Tibial nerve (tissue), 4 donors: ENCODE measurements at places on chromosomes 16 and 17. TPM values are rescaled to one million over a fixed set of nuclear protein-coding genes. Genes with fewer than 3 reads are reported as not detected.
A peak's percentile ranks its signal among the peaks of the same experiment; 100 is the strongest.

- no peak overlapping the region for H3K4me3 ChIP-seq
- H3K4me1 ChIP-seq, result no peaks in the 10 kb centered on the region
- H3K36me3 ChIP-seq, result no peaks in the 10 kb centered on the region
- DNase-seq, result no peak
Observed at GRCh38 chr17:17612085-17613022, 20.8 kb upstream of the PEMT start.

DNA sequence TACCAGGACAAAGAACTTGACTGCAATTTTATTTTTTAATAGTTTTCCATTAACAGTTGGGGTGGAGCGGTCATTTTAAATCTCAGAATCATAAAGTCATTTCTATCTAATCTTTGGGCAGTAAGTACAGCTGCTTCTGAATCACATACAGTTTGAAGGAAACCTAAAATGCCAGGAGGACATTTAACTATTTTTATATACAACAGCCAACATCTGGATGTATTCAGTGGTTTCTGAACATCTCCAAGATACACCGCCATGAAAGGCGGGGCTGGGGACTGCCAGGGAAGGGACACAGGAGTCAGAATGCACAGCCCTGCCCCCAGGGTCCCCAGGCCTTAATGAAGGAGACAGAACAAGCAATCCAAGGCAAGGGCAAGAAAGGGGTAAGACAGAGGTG, 392.3 kb downstream of the SLC39A11 start:
- H3K27ac ChIP-seq, result peak overlapping the region; percentile 79
- no peak overlapping the region for H3K4me3 ChIP-seq
- DNase-seq, result no peak
- H3K27me3 ChIP-seq, result no peaks in the 10 kb centered on the region

DNA sequence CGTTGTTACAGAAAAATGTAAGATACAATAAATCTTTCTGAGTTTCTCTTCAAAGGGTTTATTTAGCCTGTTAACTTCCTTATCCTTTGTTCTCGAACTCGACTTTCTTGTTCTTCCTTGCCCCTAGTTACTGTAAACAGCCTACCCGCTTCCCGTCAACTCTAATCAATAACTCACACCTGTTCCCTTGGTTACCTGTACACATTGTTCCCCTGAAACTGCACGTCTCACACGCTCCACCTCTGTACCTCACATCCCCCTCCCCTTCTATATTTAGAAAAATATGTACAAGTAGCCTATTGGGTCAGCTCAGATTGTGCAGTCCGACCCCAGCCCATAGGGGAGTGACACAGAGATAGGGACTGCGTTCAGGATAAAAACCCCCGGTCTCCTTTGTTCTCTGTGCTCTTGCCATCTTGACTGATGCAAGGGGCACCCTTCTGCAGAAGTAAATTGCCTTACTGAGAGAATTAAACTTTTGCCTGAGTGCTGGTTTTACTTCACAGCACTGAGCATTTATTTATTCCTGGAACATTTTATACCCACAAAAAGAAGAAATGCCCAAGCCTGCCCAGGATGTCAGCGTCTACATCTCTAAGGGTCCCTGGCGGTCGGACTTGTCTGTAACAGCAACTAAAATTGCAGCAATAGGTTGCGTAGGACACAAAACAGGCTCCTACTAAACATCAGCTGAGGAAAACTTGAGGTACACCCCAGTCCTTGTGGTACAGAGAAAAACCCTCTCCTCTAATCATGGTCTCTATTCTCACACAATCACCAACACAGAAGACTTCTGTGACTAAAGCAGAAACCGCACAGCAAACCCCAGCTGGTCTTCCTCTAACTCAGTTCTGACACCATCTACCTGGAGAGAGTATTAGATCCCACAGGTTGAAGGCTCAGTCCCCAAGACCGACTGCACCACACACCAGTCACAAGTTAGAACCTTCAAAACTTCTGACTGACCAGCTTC, 11.3 kb downstream of the WDR45B start:
- H3K4me3 ChIP-seq, result no peak overlapping the region
- no peaks in the 10 kb centered on the region for H3K36me3 ChIP-seq
- no peak for DNase-seq
- no peak overlapping the region for H3K27ac ChIP-seq
- no peaks in the 10 kb centered on the region for H3K4me1 ChIP-seq

- H3K4me1 ChIP-seq, result no peaks in the 10 kb centered on the region
- no peaks in the 10 kb centered on the region for H3K27me3 ChIP-seq
- no peak overlapping the region for H3K4me3 ChIP-seq
- DNase-seq, result no peak
Observed at GRCh38 chr17:11944587-11944986, 52.7 kb downstream of the ZNF18 start.

DNA sequence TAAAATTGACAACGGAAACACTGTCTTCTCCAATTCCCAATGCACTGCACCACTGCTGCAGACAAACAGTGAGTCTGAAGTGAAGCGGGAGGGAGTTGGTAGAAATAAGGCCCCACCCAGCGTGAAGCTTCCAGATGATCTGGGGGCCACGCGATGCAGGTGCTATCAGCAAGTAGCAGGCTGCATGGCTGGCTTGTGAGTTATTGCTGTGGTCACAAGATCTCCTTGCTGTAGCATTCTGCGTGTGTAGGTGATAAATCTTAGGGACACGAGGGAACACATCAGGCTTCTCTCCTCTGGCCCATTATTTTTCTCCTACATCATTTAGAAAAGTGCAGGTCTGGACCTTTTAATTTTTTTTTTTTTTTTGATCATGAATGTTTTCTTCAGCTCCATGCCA, 407.6 kb downstream of the TMEM114 start:
- DNase-seq, result no peak
- H3K4me1 ChIP-seq, result no peaks in the 10 kb centered on the region

- H3K27ac ChIP-seq, result peak overlapping the region; percentile 95
- H3K4me3 ChIP-seq, result no peak overlapping the region
- DNase-seq, result peak; percentile 88
- H3K4me1 ChIP-seq, result no peaks in the 10 kb centered on the region
- no peaks in the 10 kb centered on the region for H3K27me3 ChIP-seq
Observed at GRCh38 chr17:57662644-57663308, 82.3 kb downstream of the CCDC182 start.

DNA sequence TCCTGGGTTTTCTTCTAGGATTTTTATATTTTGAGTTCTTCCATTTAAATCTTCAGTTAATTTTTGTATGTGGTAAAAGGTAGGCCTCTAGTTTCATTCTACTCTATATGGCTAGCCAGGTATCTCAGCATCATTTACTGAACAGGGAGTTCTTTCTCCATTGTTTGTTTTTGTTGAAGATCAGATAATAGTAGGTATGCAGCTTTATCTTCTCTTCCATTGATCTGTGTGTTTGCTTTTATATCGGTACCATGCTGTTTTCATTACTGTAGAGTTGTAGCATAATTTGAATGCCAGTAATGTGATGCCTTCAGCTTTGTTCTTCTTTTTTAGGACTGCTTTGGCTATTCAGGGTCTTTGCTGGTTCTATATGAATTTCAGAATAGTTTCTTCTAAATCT, 77.3 kb downstream of the USP22 start:
- H3K4me1 ChIP-seq, result no peaks in the 10 kb centered on the region
- H3K27me3 ChIP-seq, result no peaks in the 10 kb centered on the region
- H3K27ac ChIP-seq, result no peak overlapping the region
- no peak for DNase-seq

DNA sequence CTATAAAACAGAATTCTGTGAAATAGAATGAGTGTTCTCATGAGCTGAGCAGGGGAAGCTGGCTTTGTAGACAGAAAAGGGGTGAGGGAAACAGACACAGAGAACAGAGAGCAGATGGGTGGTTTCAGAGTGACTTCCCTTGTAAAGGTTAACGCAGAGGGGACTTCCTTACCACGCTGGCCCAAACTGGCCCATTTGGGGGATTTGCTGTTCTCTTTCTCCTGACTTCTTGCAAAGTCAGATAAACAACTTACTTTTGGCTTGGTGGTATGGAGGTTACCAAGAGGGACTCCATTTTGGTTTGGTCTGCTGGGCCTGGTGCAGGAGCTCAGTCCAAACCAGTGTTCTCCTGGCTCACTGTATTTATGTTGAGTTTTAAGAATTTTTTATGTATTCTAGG, 48.4 kb downstream of the SEC14L1 start:
- no peak overlapping the region for H3K27ac ChIP-seq
- no peaks in the 10 kb centered on the region for H3K36me3 ChIP-seq
- no peak overlapping the region for H3K4me3 ChIP-seq
- H3K27me3 ChIP-seq, result no peaks in the 10 kb centered on the region
- DNase-seq, result no peak
- peaks cover 11% of the 10 kb centered on the region for H3K4me1 ChIP-seq

DNA sequence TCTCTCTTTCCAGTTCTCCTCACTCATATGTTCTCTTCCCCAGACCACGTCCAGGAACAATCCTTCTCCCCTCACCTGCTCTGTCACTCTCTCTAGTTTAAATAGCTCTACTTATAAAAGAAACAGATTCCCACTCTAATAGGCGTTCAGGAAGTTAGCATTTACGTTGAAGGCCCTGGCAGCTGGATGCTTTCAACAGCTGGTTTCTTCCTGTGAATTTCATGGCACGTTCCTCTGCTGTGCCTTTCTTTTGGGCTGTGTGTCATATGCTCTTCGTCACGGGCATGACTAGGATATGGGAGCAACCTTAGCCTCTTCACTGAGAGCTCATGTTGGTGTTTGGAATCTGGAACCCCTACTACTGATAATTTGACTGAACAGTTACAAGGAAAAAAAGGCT, 73.2 kb downstream of the ZNF18 start:
- H3K27me3 ChIP-seq, result no peaks in the 10 kb centered on the region
- no peaks in the 10 kb centered on the region for H3K4me1 ChIP-seq
- no peak overlapping the region for H3K4me3 ChIP-seq
- no peak for DNase-seq

DNA sequence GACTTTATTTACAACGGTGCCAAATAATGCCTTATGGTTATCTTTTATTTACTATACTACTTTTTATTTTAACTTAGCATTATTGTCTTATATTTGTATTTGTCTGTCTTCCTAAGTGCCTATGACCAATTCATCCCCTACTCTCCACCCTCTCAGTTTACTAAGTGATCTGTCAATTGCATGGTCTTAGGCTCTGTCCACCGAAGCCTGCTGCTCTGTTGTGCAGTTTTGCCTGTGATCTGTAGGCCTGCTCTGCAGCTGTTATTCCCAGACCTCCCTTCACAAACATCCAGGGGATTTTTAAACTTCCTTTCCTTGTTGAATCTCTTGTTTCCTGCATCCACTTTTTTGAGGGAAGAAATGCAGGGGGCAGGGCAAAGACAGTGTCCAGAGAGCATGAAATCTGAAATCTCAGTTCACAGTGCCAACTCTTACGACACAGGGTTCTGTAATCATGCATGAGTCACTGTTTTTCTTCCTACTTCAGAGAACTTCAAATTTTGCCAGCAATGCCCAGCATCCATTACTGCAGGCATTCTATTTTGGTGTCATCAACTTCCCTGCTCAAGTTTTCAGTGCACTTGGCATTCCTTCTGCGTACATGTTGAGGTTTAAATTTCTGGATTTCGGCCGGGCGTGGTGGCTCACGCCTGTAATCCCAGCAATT, 11.4 kb downstream of the SLFN5 start:
- H3K4me1 ChIP-seq, result peaks cover 25% of the 10 kb centered on the region
- peak overlapping the region; percentile 87 for H3K27ac ChIP-seq
- no peak overlapping the region for H3K4me3 ChIP-seq
- DNase-seq, result peak; percentile 24

- no peaks in the 10 kb centered on the region for H3K27me3 ChIP-seq
- no peak overlapping the region for H3K4me3 ChIP-seq
- H3K4me1 ChIP-seq, result no peaks in the 10 kb centered on the region
- no peak overlapping the region for H3K27ac ChIP-seq
Observed at GRCh38 chr17:51650202-51650601, 389.9 kb downstream of the UTP18 start.

- DNase-seq, result no peak
- H3K4me1 ChIP-seq, result no peaks in the 10 kb centered on the region
- no peak overlapping the region for H3K27ac ChIP-seq
Observed at GRCh38 chr16:23469814-23470213, 16.8 kb upstream of the COG7 start.

DNA sequence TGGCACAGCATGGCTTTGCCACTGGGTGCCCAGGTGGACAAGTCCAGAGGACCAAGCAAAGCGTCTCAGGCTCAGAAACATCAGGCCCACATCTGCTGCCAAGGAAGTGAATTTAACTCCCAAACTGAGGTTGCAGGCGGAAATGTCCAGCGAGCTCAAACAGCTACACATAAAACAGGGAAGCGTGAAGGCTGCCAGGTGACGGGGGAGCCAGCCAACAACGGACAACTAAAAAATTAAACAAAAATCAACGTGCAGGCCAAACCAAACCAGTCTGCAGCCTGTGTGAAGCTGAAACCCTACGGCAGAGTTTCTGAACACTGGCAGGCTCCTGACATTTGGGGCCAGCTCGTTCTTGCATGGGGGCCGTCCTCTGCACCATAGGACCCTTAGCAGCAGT, 2.5 kb downstream of the TK1 start:
- H3K4me3 ChIP-seq, result no peak overlapping the region
- H3K36me3 ChIP-seq, result no peaks in the 10 kb centered on the region
- no peak for DNase-seq
- H3K27me3 ChIP-seq, result no peaks in the 10 kb centered on the region
- H3K27ac ChIP-seq, result no peak overlapping the region
- peaks cover 56% of the 10 kb centered on the region for H3K4me1 ChIP-seq

DNA sequence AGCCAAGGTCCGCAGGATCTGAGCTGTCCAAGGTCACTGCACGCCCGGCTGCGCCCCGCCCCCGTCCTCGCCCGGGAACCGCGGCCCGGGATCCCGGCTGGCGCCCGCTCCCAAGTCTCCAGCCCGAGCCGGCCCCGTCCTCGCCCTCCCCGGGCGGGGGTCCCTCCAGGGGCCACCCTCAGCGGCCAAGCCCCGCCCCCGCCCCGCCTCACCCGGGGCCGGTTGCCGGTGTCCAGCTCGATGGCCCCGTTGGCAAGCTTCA, 216 bp downstream of the VPS9D1 start:
- H3K27me3 ChIP-seq, result no peaks in the 10 kb centered on the region
- DNase-seq, result no peak
- no peaks in the 10 kb centered on the region for H3K36me3 ChIP-seq
- H3K4me1 ChIP-seq, result peaks cover 41% of the 10 kb centered on the region

Gene WNT9B
- not detected for total RNA-seq

Gene IL4R
- total RNA-seq, result 42.4 TPM

Gene SGCA
- 5.2 TPM for total RNA-seq

Gene CACNG4
- total RNA-seq, result not detected

Gene LAT
- 12.6 TPM for total RNA-seq

Gene EMP2
- 60.5 TPM for total RNA-seq

Gene RNF112
- total RNA-seq, result 2.1 TPM

Gene CCL8
- total RNA-seq, result not detected

Gene SLC16A13
- 0.22 TPM for total RNA-seq

Gene OR4D1
- not detected for total RNA-seq

Gene CAMTA2
- 46.2 TPM for total RNA-seq
